ENCODE measurements at places on chromosomes 1 and 21. TPM values are rescaled to one million over a fixed set of nuclear protein-coding genes. Genes with fewer than 3 reads are reported as not detected.

DNA sequence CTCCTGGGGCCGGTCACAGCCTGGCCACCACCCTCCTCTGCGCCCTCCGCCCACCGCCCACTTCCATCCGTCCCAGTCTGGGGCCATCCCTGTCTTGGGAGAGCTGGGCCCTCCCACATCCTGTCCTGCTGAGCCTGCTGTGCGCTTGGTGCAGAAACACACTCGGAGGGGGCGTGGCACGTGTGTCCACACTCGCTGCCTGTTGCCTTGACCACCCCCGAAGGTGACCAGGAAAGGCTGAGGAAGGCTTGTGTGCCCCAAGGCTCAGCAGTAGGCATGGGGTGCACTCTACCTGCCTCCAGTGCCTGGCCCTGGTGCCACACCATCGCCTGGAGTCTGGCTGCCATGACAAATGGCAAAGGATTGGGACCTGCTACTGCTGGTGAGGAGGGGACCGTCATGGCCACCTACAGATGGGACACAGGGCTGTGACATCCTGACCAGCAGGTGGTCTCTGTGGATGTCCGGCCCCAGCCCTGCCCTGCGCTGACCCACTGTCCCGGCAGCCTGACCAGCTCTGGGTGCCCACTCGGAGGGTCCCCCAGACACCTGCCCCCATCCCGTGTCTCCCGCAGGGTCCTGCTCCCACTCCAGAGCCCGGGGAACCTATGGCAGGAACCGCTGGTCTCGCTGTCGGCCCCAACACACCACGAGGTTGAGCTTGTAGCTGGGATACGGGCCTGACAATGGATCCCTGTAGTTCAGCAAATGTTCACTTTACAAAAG is 23.2 kb upstream of the PTTG1IP start:
- DNase-seq, result no peak

DNA sequence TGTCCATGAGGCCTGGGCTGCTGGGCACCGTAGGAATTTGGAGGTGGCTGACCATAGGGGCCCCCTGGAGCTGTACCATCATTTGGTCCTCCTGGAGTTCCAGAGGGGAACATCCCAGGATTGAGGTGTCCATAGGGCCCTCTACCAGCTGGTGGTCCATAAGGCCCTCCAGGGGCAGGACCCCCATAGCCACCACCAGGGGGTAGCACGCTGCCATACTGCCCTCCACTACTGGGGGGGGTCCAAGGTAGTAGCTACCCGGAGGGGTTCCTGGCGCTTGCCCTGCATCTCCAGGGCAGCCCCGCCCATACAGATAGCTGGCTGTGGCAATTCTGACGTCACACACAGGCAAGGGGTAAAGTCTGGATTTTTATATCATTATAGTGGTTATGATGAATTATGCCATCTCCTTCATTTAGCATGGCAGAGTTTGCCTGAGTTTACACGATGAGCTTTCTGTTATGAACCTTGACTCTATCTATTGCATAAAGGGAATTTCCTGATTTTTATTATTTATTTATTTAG is 13.2 kb downstream of the MDM4 start:
- DNase-seq, result no peak

GRCh38 chr1:87530042-87530807 is 201.5 kb downstream of the LMO4 start:
- no peak for DNase-seq

DNA sequence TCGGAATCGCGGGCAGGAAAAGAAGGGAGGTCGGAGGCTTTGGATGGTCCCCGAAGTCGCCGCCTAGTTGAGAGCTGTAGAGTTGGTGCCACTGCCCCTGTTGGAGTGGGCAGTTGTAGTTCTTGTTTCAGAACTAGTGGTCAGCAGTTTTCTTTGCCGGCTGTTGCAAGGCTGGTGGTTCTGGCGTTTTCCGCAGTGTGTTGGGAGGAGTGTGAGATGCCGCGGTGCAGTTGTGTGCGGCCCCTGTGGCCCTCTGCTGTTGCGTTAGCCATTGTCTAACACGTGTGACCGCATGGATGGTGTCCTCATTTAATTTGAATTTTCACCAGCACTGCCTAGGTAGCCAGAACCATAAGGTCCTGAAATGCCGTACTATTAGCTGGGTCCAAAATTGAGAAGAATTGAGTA is 1.4 kb downstream of the ARF1 start:
- DNase-seq, result no peak

DNA sequence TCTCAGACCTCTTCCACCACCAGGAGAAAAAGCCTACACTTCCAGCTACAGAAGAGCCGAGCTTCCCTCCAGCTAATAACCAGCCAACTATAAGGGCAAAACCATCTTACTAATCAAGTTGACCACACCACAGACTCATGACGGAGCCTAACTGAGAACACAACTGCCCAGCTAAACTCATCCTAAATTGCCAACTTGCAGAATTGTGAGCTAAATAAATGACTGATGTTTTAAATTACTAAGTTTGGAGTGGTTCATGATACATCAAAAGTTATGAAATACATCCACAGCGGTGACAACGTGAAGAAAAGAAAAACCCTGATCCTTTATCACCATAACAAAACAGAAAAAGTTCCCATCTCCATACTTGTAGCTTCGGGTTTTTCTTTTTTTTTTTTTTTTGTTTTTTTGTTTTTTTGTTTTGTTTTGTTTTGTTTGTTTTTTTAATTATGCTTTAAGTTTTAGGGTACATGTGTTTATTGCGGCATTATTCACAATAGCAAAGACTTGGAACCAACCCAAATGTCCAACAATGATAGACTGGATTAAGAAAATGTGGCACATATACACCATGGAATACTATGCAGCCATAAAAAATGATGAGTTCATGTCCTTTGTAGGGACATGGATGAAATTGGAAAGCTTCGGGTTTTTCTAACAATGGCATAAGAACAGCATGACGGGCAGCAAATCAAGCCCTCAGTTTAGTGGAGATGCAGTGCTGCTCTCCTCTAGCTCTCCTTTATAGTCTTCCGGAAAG is 122.6 kb downstream of the PIGK start:
- DNase-seq, result no peak

DNA sequence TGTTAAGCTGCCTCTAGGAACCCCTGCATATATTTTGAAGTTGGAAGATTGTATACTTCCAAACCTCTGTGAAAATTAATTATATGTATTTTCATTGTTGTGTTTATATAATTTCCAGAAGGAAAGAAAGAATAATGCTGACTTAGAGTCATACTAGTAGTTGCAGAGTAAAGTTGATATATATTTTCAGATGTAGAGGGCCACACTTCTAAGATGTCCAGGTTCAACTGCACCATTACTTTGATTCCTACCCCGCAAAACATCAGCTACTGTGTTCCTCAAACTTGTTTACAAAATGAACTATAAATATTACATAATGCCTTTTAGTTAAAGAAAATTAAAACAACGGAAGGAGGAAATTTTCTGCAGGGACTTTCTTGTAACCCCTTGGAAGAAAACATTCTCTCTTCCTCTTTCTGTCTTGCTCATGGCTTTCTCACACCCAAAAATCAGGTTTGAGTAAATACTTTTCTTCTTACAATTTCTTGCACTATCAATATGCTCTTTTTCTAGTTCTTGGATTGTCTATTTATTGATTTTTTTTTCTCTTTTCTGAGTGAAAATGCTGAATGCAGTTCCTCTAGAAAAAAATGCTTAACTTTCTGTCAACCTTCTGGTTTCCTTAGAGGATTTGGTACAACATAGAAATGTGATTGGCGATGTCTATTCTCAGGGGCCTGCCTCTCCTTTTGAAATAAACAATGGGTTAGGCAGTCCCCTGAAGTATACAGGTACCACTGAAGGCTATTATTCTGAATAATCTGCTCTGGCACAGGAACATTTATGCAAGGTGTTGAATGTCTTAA is 867.8 kb downstream of the TTLL7 start:
- DNase-seq, result no peak

DNA sequence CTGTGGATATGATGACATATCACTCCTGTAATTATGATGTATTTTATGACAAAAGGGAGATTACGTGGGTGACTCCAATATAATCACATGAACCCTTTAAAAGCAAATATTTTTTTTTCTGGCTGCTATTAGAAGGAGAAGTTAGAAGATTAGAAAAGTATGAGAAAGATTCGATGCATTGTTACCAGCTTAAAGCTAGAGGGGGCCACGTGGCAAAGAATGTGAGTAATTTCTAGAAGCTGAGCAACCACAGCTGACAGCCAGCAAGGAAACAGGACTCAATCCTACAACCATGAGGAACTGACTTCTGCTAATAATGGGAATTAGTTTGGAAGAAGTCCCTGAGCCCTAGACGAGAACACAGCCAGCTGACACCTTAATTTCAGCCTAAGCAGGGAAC is 56.3 kb upstream of the C1orf87 start:
- DNase-seq, result no peak

HAO2 gene
- not detected for total RNA-seq

LENEP gene
- 1.1 TPM for total RNA-seq

FASLG gene
- total RNA-seq, result not detected

HMGN1 gene
- total RNA-seq, result 262 TPM
